ENCODE measurements at places on chromosomes 2 and 18.

- DNase-seq, result no peak
These were observed 2.5 kb downstream of the AGFG1 start for GRCh38 chr2:227474410-227474809.

DNA sequence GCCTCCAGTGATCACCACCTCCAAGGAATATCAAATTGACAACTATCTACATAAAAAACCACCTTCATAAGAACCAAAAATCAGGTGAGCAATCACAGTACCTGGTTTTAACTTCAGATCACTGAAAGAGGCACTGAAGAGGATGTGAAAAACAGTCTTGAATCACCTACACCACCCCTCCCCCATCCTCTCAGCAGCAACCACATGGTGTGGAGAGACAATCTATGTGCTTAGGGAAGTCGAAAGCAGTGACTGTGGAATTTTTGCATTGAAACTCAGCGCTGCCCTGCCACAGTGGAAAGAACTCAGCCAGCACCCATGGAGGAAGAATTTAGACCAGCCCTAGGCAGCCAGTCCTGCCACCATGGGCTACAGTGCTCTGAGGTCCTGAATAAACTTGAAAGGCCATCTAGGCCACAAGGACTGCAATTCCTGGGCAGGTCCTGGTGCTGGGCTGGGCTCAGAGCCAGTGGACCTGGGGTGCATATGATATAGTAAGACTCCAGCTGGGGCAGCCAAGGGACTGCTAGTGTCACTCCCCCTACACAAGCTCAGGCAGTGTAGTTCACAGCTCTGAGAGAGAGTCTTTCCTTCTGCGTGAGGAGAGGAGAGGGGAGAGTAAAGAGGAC, 75.6 kb downstream of the ATL2 start:
- DNase-seq, result no peak

- no peak for DNase-seq
These were observed 20.0 kb downstream of the SETBP1 start for GRCh38 chr18:44700652-44701051.

- no peak for DNase-seq
These were observed 51.9 kb upstream of the REG3G start for GRCh38 chr2:78973630-78974029.

GRCh38 chr2:239598732-239599090, 197.9 kb upstream of the HDAC4 start:
- DNase-seq, result no peak

DNA sequence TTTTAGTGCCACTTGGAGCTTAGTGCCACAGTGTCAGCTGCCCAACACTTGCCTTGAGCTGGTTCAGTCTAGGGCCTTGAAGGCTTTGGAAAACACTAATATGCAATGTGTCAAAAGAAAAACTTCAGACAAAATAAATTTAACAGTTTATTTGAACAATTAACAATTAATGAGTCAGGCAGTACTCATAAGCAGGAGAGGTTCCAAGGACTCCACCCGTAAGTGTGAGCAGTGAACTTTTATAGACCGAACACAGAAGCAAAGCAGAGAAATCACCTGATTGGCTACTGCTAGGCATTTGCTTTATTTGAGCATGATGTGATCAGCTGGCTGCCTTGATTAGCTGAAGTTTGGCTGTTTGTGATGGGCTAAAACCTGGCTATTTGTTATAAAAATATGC, 49.5 kb upstream of the TBC1D8 start:
- DNase-seq, result no peak

GRCh38 chr18:58178511-58178910, 134.5 kb downstream of the NEDD4L start:
- no peak for DNase-seq

DNA sequence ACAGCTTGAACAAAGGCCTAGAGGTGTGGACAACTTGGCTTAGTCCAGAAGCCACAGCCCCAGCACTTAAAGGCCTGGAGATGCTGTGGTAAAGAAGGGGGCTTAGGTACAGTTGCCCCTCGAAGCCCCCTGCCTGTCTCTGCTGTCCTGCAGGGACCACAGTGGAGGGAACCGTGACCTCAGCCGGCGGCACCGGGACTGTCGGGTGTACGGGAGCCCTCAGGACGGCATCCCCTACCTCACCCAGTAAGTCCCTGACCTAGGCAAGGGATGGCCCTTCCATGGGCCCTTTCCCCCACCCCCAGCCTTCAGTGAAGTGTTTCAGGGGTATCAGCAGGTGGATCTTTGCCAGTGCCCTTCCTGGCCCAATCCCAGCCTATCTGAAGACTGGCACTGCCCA, 15.3 kb upstream of the CATIP start:
- DNase-seq, result no peak

- no peak for DNase-seq
These were observed 22.3 kb downstream of the PXDN start for GRCh38 chr2:1721706-1722646.

DNA sequence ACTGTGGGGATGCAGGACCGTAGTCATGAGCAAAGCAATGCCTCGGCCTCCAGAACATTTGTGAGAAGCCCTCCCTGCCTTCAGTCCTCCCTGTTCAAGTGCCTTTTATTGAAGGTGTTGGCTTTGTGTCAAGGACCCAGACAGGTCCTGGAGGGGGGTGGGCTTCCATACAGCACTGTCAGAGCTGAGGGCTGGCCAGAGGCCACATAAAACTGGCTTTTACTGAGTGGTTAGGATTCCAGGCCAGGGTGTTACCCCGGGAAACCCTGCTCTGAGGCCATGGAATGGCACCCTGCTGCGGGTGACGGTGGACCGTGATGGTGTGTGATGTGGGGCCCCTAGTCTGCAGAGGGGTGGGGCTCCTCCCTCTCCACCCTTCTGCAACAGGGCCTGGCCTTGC, 41.6 kb downstream of the TOGARAM2 start:
- DNase-seq, result no peak

DNA sequence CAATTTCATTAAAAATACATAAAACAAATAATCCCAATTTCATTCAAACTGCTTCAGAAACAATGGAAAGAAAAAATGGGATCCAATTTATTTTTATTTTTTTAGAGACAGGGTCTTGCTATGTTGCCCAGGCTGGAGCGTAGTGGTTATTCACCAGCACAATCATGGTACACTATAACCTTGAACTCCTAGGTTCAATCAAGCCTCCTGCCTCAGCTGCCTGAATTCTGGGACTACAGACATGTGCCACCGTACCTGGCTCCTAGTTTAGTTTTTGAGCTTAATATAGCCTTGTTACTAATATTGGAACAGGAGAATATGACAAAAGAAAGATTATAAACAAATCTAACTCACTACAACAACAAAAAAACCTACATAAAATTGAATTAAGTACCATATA, 34.2 kb downstream of the SAP130 start:
- no peak for DNase-seq

- DNase-seq, result no peak
These were observed 16.9 kb upstream of the PAIP2B start for GRCh38 chr2:71243634-71244301.

- DNase-seq, result no peak
These were observed 326.6 kb upstream of the COL3A1 start for GRCh38 chr2:188647430-188648070.

GRCh38 chr2:121649149-121649595, at the start of gene CLASP1:
Gene CLASP1 (minus strand): TSS chr2:121649462. CDS start chr2:121605895, 43,567 bp downstream.
- peak; percentile 51 for DNase-seq

DNA sequence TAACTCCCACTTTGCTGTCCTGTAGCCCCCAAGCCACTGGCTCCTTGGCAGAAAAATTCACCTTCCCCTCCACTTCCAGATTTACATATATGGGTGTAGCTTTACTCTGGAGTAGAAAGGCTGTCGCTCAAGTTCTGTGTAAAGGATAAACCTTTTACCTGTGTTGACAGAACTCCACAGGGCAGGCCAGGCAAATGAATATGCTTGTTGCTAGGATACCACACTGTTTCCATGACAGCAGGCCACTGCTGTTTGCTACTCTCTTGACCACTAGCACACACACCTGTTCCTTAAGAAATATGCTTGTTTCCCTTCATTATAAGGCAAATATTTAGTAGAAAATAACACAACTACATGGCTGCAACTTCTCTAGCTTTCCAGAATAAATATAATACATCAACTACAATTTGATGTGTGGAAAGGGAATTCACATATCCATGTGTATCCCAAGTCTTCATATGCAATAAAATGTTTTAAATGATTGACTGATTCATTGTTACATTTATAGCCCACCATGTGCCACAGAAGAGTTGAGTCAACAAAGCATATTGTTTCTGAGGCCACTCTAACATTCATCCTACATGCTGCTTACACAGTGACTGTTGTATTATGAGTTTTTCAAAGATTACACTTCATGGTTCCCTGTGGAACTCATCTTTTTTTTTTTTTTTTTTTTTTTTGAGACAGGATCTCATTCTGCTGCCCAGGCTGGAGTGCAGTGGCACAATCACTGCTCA, 56.2 kb upstream of the ROCK1 start:
- DNase-seq, result no peak

- no peak for DNase-seq
These were observed 146.9 kb downstream of the ANKRD44 start for GRCh38 chr2:197163712-197164140.

DNA sequence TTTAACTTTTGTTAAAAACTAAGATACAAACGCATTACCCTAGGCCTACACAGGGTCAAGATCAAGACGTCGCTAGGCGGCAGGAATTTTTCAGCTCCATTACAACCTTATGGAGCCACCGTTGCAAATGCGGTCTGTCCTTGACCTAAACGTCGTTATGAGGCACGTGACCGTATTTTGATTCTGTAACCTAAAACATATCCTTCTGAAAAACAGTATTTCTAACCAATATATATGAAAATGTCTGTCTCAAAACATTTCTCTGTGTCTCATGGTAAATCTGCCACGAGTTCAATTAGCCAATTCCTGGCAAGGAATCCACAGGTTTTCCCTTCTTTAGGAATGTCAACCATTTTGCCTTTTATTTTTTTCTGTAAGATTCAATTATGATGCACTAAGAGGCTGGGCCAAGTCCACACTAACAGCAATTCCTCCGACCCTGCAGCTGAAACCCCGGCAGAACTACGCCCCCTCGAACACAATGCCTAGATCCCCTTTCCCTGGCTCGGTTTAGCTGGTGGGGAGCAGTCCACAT, 1.7 kb downstream of the RTN4 start:
- DNase-seq, result no peak

- DNase-seq, result no peak
These were observed 126.6 kb upstream of the SEC11C start for GRCh38 chr18:59012815-59013705.

DNA sequence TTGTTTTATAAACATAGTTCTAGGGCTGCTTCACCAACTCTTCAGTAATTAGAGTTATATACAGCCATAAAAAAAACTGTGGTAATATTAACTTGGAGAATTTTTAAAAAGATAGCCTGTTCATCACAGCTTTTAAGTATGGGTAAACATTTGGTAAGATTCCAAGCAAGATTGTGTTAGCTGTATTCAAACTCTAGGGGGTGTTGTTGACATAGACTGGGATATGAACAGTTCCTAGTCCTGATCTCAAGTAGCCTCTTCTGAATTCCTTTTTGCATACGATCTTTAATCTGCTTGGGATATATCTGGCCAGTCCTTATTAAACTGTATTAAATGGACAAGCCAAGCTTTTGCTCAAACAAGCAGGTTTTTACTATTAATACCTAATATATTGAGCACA, 13.4 kb downstream of the NOP58 start:
- no peak for DNase-seq

DNA sequence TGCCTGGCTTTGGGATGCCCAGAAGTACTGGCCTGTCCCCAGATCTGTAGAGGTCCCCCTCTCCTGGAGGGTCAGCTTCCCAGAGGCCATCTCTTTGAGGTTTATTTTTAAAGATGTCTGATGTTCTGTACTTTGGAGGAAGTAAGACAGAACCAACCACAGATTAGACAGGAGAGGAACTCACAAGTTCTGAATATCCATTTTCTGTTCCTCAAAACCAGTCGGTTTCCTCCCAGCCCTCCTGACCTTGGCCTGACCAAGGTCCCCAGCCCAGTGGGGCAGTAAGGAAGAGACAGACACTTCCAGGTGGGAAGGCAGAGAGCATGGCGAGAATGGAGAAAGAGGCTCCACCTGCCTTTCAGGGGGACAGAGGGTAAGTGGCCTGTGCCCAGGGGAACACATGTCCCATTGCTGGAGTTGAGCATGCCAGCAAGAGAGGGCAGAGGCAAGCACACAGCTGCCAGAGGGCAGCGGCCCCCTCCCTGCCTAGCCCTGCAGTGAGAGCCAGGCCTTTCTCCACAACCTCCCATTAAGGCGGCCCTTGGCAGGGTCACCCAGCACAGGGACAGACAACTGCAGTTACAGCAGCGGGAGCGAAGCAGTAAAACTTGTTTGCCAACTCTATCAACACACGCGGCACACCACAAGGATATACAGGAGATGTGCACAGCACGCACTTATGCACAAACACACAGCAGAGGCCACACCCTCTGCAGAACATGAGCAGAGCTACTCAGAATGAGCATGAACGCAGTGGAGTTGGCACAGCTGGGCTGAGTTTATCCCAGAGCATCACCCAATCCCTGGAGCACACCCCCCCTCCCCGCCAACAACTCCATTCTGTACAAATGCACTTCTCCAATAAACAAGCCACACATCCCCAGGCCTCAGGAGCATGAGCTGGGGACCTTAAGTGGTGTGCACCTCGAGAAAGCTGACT, 18.5 kb upstream of the SEMA4C start:
- no peak for DNase-seq

DNA sequence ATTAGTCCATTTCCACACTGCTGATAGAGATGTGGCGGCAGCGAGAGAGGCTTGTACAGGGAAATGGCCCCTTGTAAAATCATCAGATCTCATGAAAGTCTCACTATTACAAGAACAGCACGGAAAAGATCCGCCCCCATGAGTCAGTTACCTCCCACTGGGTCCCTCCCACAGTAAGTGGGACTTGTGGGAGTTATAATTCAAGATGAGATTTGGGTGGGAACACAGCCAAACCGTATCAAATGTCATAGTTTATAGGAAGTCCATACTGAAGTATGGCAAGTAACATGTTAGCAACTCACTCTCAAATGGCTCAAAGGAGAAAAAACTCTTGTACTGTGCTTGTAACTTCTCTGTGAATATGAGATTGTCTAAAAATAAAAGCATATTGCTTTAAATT, 56.1 kb downstream of the FARP2 start:
- no peak for DNase-seq

GRCh38 chr2:218392891-218393462, 6.7 kb upstream of the CTDSP1 start:
- no peak for DNase-seq

DNA sequence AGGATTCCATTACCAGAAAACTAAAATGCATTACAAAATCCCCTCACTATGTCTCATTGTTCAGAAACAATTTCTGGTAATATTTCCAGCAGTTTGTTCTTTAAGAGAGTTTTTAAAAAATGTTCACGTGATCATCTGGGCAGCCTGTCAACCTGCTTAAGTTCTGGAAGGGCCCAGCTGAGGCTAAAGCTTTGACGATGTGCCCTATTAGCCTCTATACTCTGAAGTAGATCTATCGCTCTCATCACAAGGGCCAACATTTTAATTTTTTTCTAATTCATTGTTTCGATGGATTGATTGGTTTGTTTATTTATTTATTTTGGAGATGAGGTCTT, 205.8 kb downstream of the PRKCE start:
- DNase-seq, result no peak

GRCh38 chr2:78439122-78439521, 586.4 kb upstream of the REG3G start:
- DNase-seq, result no peak

Data from stimulated activated naive CD4-positive, alpha-beta T cell treated with Interleukin-2 at 50 U/mL for 16 hours (primary cell).